ENCODE measurements at places on chromosomes 7 and 10. TPM values are rescaled to one million over a fixed set of nuclear protein-coding genes. Genes with fewer than 3 reads are reported as not detected.

Gene KIF11
- total RNA-seq = 21.5 TPM

Gene GLI3
- 3.7 TPM for total RNA-seq

Gene SRRM3
- total RNA-seq = not detected

Gene C10orf53
- not detected for total RNA-seq

Gene WNT2
- not detected for total RNA-seq

Gene TEX36
- total RNA-seq = not detected

Gene CALHM2
- total RNA-seq = 38.6 TPM
